ENCODE measurements at places on chromosomes 11 and 22.

- no peak for DNase-seq
Measured at GRCh38 chr11:7030836-7031235, 10.6 kb downstream of the NLRP14 start.

DNA sequence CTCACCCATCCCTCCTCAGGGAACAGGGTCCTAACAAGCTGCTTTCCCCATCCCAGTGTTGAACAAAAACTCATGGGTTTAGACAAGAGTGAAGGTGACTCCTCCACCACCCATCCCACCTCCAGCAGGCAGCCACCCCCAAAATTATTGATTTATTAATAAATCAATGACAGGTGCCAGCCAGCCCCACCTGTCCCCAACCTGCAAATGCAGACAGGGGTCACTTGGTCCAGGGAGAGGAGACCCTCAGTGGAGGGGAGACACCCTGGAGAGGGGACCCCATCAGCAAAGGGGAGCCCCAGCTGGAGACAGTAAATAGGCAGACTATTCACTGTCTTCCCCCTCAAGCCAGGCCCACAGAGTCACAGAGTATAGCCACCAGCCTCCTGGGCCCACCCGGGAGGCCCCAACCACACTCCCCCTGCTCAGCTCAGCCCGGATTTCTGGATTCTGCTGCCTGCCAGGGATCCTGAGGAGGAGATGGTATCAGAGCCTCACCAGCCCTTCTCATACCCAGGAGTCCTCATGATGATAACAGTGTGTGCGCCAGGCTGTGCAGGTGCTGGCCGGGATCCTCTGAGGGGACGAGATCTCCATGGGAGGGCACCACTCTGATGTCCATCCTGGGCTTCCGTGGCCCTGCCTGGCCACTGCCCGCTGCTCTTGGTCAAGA, 8.8 kb upstream of the CD81 start:
- DNase-seq, result no peak

GRCh38 chr11:107011977-107012376, 6.3 kb downstream of the GUCY1A2 start:
- DNase-seq, result no peak

- DNase-seq, result no peak
Measured at GRCh38 chr11:20047769-20048154, 112.5 kb downstream of the DBX1 start.

- no peak for DNase-seq
Measured at GRCh38 chr11:120413480-120413879, 77.3 kb downstream of the ARHGEF12 start.

GRCh38 chr11:46599340-46600193, 5.7 kb upstream of the AMBRA1 start:
- DNase-seq, result no peak

- no peak for DNase-seq
Measured at GRCh38 chr11:88480223-88480622, 142.7 kb upstream of the CTSC start.

DNA sequence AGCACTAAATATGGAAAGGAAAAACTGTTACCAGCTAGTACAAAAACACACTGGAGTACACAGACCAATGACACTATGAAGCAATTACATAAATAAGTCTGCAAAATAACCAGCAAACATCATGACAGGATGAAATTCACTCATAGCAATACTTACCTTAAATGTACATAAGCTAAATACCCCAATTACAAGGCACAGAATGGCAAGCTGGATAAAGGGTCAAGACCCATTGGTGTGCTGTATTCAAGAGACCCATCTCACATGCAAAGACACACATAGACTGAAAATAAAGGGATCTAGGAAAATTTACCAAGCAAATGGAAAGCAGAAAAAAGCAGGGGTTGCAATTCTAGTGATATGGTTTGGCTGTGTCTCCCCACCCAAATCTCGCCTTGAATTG, 44.0 kb upstream of the CALCA start:
- no peak for DNase-seq

- no peak for DNase-seq
Measured at GRCh38 chr22:50460938-50461337, 13.9 kb downstream of the SBF1 start.

GRCh38 chr22:17508110-17508509, 55.2 kb upstream of the SLC25A18 start:
- no peak for DNase-seq

DNA sequence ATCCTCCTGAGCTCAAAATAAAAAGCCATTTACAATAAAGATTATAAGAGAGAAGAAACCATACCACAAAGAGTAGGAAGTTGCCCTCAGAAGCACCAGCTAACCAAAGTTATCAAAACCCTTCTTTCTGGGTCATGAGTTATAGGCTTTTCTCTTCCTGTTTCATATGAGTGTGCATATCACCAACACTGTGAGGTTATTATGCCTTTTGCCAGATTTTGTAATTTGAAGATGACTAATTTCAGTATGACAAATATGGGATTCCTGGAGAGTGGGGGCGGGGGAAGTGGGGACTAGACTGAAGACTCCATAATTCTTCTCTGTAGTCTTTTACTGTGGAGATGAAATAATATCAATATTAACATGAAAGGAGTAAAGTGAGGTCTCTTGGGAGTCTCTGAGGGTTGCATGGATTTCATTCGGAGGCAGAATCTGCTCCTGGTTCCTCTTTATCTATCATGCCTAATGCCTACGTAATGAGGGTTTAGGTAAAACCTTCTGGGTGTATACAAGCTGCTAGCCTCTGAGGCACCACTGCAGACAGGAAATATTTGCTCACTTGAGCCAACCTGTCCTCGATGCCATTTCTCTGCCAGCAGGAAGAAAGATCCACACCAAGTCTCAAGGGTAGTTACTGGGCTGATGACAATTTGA, 2.1 kb downstream of the LPXN start:
- no peak for DNase-seq

GRCh38 chr11:131295986-131296385, 74.4 kb upstream of the NTM start:
- no peak for DNase-seq

- DNase-seq, result peak; percentile 19
Measured at GRCh38 chr22:20128902-20129746, 2.5 kb upstream of the ZDHHC8 start.

- no peak for DNase-seq
Measured at GRCh38 chr11:96168623-96169022, 174.4 kb downstream of the MAML2 start.

DNA sequence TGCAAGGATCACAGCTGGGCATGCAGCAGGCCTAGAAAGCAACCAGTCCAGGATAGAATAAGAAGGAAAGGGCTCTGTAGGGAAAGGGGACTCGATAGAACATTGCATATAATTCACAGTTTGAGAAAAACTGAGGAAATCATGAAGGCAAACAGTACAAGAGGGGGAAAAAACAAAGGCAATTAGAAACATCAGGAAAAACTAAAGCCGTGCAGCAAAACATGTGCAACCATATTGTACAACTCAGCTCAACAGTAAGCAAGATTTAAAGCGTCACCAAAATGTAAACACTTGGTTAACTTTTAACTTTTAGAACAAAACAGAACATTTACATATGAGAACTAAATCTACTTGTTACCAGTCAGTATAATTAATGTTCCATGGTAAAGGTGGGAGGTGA, 8.5 kb downstream of the APOL3 start:
- no peak for DNase-seq

DNA sequence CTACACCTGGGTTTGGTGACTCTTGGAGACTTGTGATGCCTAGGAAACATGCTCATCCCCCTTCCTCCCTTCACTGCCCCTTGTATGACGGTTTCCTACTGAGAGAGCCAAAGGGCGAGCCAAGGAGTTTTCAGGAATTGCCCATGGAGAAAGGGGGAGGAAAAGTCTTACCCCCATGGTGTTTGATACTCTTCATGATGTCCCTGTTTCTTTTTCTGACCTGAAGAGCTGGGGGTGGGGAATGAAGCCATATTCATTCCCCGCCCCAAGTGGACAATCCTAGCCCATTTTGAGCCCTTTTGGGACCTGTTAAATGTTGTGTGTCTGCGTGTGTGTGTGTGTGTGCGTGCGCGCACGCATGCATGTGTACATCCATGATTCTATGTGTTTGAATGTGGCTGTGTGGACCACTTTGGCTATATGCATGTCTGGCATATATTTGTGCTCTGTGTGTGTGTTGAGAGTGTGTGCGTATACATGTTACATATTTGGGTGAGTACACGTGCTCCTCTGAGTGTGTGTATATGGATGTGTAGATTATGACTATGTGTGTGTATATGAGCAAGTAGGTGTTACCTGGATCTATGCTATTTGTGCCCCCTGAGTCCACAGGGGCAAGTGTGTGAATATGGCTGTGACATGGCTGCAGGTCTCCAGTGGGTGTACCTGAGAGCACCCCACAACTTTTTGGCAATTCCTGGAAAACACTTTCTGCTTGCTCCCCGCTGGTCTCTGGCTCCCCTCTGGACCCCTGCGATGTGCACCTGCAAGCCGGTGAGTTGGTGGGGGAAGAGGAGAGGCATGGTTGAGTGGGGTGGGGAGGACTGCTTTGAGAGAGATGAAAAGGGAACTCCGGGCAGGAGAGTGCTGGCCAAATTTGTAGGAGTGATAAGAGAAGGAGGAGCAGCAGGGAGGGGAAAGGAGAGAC, 24.6 kb downstream of the OTOG start:
- no peak for DNase-seq
